ENCODE measurements at places on chromosomes 16 and 17.
A peak's percentile ranks its signal among the peaks of the same experiment; 100 is the strongest.

DNA sequence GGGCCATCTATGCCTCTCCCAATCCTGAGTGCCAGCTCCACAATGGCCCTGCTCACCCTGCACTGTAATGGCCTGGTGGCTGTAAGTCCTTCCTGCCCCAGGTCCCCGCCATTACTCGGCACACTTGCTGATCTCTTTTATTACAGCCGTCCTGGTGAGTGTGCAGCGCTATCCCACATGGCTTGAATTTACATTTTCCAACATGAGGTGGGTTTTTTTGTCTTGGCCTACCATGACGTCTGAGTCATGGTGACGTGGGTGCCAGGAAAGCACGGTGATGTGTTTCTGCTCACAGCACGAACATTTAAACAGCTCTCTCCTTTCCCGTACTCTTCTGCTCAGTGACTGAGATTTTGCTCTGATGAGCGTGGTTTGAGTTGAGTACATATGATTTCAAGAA, 55.2 kb upstream of the FOXF1 start:
- DNase-seq, result no peak

DNA sequence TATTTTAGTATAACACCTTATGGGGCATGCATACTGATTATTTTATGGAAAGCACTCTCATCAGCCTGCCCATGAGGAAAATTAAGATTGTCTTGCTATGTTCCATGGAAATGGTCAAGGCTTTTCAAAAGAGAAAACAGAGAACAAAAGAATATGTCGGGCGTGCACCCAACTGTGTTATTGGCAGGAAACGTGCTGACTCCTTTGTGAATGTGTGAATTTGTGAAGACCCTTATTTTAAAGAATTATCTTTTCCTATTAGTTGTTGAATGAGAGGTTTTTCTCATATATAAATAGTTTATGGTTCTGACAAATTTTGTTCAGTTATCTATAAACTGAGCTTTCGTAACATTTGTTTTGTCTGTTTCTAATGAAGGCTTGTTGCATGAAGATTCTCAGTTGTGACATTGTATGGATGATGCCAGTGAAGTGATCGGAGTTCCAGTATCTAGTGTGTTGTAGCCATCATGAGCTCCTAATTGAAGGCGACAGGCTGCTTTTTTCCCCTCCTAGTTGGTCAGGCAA, 180.0 kb downstream of the BCAS3 start:
- DNase-seq, result no peak

DNA sequence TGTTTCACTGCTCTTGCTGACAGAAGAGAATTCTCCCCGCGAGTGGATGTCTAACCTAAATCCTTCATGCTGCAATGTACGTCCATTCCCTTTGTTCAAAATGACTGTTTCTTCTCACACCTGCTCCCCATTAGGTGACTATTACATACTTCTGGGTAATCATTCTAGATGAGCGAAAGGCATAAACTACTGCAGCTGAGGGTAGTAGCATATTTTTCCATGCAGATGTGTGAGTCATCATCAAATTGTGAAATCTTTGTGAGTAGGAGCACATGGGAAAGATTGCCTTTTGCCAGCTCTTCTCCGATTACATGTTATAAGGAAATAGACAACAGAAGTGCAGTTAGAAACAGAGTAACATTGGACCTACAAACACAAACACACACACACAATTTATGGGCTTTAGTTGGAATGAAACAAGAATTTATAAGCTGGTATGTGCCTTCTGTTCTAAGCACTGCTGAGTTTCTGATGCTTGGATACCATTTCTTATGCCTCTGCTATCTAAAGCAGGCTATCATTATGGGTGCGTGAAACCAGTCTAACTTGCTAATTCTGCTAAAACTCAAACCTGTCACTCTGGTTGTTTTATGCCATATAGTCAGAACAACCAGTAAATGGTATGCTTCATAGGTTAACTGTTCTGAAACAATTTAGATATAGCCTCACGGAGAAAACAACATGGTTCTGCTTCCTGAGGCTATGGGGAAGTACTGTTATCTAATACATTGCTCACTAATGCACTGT, 346.9 kb upstream of the PSMD7 start:
- DNase-seq, result no peak

DNA sequence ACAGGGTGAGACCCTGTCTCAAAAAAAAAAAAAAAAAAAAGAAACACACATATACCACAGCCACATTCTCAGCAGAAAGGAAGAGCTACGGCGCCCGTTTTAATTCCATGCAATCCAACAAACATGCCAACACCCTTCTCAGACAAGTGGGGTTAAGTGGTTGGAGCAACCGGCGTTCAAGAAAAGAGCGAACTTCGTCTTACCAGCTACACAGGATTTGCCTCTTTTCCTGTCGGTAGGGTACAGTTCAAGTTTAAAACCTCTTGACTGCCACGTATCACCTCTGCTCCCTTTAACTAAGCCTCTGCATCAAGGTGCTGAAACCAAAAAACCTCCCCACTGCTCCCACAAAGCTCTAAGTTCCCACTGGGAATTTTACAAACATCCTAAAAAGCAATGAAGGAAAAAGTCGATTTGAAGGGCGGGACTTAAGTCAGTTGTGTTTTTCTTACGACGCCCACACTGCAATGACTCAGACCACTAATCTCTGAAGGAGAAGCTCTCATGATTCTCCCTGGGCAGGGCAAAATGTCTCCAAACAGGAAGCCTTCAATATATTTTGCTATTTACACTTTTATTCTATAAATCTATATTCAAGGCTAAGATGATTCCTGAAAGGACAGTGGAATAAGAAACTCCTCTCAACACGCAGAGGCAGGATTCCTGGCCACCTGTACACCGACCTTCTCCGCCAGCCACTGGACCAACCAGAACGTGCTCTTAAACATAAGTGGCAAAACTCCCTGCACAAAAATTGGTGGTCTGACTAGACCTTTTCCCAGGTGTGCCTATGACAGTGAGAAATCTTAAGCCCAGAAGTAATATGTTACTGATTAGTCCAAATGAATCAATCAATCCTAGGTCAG, 18.8 kb downstream of the SRP68 start:
- DNase-seq, result no peak

GRCh38 chr17:37746617-37747016, 1.8 kb upstream of the HNF1B start:
- DNase-seq, result no peak

DNA sequence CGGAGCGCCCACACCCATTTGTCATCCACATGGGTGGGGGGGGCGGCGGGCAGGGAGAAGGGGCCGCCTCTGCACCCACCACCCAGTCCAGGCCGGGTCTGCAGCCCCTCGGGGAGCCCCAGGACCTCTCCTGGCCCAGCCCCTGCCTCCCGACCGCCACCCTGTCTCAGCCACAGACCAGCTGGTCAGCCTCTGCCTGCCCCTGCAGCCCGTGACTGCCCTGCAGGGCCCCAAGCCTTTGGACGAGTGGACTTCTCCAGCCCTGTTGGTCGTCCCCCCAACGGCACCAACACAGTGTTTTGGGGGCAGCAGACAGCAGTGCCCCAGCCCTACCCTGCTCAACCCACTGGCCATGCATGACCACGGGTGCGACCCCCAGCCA, 1.2 kb downstream of the PRR35 start:
- DNase-seq, result no peak

- DNase-seq, result no peak
Observed at GRCh38 chr17:58402679-58403078, 14.7 kb downstream of the RNF43 start.

DNA sequence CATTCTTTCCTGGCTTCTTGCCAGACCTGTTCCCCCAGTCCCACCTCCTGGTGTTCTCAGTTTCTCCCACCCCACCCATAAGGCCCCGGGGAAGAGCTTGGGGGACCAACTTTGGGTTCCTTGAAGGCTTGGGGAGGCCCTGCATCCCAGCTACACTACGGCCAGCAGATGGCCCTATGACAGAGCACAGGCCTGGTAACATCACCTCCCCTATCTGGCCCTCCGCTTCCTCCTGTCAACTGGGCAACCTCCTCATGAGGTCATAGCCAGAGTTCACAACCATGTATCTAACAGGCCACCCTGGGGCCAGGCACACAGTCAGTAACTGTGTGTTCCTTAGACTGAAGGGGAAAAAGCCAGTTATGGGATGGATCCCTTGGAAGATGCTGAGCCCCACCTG, 31.4 kb downstream of the MYO15A start:
- no peak for DNase-seq

DNA sequence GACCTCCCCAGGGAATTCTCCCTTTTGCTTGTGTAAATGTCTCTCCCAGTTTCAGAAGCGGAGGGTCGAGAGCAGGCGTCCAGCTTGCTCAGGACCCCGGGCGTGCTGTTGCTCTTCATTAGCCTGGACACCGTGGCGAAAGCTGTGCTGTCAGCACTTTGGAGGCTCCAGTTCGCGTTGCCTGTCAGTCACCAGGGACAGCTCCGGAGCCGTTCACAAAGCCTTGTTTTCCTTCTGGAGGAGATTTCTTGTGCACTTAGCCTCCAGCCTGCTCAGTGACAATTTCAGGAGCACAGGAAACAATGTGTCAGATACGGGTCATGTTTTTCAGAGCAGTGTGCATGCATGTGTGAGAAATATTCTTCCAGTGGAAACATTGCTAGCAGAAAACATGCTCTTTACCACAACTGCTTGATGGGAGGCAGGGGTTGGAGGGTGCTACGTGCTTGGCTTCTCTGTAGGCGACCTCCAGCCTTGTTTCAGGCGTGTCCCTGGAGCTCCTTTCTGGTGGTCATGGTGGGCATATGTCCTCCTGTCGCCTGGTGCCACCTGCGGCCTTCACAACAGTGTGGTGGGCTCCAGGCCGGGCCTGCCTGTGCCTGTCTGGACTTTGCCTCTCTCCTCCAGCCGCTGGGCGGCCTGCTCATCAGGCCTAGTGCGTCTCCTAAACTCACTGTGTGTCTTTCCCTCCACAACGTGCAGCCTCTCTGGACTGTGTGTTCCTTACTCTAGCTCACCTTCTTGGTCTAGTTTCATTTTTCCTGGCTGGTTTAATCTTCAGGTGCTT, 29.0 kb downstream of the ZNF750 start:
- no peak for DNase-seq

GRCh38 chr17:59876107-59876506, 16.6 kb downstream of the TUBD1 start:
- DNase-seq, result no peak

GRCh38 chr16:77214411-77215138, 15.4 kb downstream of the SYCE1L start:
- no peak for DNase-seq

DNA sequence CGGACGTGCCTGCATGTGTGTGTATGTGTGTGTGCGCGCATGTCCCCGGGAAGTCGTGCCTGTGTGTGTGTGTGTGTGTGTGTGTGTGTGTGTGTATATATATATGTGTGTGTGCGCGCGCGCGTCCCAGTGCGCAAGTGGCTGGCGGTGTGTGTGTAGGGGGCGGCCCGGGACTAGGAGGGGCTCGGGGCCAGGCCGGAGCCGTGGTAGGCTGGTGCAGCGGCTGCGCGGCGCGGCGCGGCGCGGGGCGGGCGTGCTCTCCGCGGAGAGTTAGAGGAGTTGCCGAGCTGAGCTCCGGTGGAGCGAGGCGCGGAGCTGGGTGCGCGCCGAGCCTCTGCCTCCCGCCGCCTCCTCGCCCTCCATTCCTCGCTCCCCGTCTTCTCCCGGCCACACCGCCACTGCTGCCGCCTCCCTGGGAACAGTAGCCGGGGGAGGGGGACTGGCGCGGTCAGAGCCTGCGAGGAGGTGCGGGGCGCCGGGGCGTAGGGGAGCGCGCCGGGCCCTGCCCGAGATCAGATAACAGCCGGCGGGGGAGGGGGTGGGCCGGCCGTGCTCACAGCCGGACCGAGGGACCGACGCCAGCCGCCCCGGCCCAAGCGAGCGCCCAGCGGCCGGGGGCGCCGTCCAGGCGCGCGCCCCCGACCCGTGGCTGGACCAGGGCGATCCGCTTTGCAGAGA, at the start of gene KCNJ12:
KCNJ12 (plus strand) TSS at position 277 of the 678 bp plus-strand sequence. CDS start 38,986 bp downstream, outside the sequence.
- peak; percentile 35 for DNase-seq

GRCh38 chr17:9228408-9229159, 207.3 kb downstream of the NTN1 start:
- no peak for DNase-seq

GRCh38 chr16:64217789-64218535, 903.9 kb downstream of the CDH11 start:
- no peak for DNase-seq
